ENCODE measurements at places on chromosomes 7 and 10.

GRCh38 chr10:71635867-71636266 lies 83.7 kb downstream of the C10orf105 start:
- DNase-seq, result no peak

- DNase-seq, result no peak
Observed at GRCh38 chr10:94462130-94462529, 59.8 kb downstream of the TBC1D12 start.

DNA sequence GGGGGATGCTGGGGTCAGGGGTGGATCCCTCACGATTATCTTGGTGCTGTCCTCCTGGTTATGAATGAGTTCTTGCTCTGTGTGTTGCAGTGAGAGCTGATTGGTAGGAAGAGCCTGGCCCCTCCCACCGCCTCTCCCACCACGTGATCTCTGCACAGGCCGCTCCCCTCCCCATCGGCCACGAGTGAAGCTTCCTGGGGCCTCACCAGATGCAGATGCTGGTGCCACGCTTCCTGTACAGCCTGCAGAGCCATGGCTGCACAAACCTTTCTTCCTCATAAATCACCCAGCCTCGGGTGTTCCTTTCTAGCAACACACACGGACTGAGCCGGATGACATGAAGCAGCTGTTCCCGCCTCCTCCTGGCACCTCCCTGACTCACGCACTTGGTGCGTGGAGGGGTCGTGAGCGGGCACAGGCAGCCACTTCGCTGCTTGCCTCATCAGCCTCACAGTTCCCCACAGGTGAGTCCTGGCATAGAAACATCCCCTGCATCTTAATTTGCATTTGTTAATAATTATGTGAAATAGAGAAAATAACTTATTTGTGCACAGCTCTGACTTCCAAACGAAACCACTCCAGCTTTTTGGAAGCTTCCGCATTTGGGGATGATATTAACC lies 210.8 kb downstream of the ADARB2 start:
- DNase-seq, result peak; percentile 52

- no peak for DNase-seq
Observed at GRCh38 chr7:116988363-116988989, 35.2 kb downstream of the ST7 start.

- DNase-seq, result no peak
Observed at GRCh38 chr7:157233677-157234076, 95.0 kb downstream of the UBE3C start.

DNA sequence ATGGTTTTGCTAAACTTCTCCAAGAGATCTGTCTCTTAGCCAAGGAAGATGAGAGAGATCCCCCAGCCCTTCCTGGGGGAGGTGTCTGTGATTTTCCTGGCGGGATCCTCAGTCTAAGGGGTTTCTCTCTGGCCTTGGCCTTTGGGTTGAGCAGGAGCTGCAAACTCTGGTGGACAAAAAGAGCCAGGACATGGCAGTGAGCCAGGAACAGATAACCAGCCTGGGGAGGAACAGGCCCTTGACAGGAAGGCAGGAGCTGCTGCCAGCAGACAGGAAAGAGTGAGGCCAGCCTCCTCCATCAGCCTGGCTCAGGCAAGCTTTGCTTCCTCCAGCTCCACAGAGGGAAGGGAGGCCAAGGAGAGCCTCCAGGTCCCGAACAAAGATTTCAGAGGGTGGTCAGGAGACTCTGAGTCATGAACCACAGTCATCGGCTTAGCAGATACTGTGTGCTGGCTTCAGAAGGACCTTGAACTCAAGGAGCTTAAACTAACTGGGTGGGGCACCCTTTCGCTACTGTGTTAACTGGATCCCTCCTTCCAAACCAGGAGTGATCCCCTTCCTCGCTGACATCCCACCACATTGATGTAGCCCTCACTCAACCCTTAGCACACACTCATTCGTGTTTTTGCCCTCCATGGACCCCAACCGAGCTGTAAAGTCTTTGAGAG lies 34.7 kb downstream of the DDIT4 start:
- DNase-seq, result no peak

- DNase-seq, result no peak
Observed at GRCh38 chr10:34638406-34639054, 176.6 kb downstream of the PARD3 start.

GRCh38 chr10:93468461-93469213 lies 13.5 kb downstream of the MYOF start:
- DNase-seq, result no peak

GRCh38 chr7:132742189-132742612 lies 165.9 kb upstream of the PLXNA4 start:
- DNase-seq, result no peak

DNA sequence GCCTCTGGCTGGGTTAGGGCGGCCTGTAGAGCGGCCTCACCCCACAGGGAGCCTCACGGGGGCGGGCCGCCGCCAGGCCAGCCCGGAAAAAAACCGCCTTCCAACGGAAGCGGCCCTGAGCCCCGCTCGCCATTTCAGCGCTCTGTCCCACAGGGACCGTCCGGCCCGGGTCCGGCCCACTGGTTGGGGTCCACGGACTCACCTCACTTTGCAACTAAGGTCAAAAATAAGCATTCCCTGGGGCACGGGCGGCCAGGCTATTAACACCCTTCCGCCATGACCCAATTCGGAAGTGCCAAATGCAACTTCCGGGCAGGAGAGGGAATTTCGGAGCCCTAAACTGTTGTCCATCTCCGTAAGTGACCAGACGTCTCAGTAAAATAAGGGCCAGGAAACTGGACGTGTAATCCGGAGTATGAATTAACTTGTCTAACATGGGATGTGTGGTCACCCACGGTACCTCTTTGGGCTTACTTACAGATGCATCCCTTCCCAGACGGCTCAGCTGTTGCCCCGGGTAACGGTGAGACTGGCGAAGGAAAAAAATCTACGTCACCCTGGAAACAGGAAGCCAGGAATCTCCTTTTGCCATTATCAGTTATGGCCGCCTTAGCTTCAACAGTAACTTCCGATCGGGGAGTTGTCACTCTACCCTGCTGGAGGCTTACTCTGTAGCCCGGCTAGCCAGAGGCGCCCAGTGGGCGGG lies at the start of gene BBIP1:
BBIP1 (minus strand) TSS at position 538 of the 706 bp plus-strand sequence. CDS start 1,023 bp downstream, outside the sequence.
- no peak for DNase-seq

DNA sequence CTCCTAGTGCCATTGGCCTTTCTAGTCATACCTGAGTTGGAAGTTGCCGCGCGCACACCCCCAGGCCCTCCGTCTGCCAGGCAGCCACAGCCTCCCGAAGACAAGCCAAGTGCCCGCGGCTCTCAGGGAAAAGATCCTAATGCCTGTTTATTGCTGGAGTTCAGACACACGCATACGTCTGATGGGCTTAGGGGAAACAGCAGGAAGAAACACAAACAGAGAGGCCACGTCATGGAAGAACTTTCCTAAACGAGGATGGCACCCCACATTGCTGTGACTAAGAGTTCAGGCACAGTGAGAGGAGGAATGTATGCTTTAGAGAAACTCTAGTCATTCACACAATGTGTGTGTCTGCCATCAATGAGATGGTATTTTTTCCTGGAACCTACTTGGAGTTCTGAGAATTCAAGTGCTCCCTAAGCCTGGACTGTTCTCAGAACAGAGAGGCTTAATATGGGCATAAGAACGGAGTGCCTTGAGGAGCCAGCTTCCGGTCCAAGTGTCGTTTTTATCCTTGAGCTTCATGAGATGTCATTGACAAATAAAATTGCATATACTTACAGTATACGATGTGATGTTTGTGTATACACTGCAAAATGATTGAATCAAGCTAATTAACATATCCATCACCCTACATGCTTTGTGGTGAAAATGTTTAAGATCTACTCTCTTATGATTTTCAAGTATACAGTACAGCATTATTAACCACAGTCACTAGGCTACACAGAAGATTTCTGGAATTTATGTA lies 11.6 kb upstream of the RBP3 start:
- DNase-seq, result no peak

DNA sequence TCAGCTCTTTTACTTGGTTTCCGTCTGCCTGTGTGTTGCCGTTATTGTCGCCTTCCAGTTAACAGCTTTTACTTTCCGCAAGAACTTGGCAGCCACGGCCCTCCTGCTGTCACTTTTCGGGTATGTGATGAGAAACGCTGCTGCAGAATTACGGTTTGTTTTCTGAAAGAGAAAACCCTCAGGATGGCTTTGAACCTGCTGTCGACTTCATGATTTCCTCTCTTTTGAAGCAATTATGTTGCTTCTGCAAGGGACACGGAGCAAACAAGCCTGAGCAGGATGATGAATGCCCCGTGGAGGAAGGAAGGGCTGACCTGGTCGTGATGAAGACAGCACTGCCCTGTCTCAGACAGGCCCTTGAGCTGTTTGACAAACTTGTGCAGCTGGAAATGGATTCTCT lies 339.8 kb downstream of the ABCA13 start:
- DNase-seq, result no peak

DNA sequence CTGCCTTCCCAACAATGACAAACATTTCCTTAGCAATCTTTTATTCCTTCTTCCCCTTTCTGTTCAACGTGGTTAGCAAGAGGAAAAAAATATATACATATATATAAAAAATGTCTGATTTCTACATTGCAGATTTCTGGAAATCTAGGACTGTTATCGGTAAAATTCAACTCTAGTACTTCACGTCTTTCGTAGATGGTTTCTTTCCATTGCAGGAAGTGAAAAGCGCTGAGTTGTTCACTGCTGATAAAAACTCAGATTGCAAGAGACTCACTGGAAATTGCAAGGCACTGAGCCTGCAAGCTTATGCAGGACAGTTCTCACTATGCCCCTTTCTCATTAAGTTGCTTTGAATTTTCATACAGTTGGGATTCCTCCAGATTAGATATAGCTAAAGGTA lies 23.9 kb downstream of the KIN start:
- DNase-seq, result no peak

GRCh38 chr7:49037346-49038210 lies 113.2 kb downstream of the CDC14C start:
- no peak for DNase-seq

GRCh38 chr10:104274762-104275721 lies 6.1 kb downstream of the GSTO2 start:
- no peak for DNase-seq

- DNase-seq, result no peak
Observed at GRCh38 chr10:116637830-116638229, 17.1 kb downstream of the PNLIPRP2 start.

DNA sequence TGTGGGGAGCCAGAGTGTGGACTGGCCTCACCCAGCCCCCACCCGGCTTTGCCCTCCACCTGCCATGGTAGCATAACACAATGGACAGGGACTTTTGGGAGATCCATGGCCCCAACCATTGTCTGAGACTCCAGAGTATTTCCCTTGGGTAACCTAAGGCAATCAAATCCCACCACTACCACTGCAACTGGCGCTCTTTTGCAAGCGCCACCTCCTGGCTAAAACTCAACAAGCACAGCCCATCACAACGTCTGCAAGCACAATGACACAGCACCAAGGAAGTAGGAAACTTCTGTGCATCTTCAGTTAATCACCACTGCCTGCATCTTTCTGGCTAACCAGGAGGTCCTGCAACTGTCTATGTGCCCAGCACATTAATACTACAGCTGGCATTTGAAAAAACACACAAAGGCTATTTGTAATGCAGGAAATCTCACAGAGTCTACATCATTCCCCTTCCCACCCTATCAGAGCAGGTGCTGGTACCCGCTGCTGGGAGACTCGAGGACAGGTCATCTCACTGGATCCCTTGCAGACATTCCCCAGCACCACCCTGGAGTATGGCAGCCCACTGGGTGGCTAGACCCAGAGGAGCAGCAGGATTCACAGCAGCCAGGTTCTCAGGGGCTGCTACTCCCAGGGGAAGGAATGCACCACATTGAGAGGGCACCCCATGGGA lies 27.7 kb downstream of the ANKRD26 start:
- DNase-seq, result no peak

DNA sequence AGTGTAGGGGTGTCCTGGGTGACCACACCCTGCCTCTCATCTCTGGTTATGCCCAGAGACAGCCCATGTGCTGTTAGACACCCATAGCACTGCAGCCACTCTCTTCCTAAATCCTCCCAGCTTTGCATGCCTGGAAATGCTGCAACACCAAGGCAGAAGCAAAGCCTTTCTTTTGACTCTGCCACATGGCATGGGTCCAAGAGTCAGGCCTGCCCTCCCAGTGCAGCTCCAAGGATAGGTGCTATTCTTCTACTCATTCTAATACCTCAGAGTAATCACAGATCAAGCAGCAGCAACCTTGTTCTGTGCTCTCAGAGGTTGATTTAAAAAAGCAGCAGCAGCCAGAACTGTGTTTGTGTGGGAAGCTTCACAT lies 23.4 kb downstream of the FRMPD2 start:
- no peak for DNase-seq

- DNase-seq, result no peak
Observed at GRCh38 chr7:44415510-44415909, 74.9 kb downstream of the NUDCD3 start.

DNA sequence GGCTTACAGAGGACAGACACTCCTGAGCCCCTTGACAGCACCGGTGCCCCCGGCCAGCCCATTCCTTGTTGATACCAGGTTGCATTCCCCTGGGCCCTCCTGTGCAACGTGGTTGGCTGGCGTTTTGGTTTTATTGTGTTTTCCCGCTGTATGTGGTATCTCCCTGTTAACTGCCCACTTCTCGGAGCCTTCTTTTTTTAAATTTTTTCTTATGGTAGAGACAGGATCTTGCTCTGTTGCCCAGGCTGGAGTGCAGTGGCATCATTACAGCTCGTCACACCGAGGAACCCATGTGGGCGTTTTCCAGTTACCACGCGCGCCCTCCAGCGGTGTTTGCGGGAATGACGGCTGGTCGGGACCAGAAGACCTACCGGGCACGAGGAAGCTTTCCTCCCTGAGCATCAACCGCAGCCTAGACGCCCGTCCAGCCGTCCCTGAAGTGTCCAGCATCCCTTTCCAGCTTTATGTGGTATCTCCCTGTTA lies 16.9 kb upstream of the ZFAND2A start:
- DNase-seq, result no peak

DNA sequence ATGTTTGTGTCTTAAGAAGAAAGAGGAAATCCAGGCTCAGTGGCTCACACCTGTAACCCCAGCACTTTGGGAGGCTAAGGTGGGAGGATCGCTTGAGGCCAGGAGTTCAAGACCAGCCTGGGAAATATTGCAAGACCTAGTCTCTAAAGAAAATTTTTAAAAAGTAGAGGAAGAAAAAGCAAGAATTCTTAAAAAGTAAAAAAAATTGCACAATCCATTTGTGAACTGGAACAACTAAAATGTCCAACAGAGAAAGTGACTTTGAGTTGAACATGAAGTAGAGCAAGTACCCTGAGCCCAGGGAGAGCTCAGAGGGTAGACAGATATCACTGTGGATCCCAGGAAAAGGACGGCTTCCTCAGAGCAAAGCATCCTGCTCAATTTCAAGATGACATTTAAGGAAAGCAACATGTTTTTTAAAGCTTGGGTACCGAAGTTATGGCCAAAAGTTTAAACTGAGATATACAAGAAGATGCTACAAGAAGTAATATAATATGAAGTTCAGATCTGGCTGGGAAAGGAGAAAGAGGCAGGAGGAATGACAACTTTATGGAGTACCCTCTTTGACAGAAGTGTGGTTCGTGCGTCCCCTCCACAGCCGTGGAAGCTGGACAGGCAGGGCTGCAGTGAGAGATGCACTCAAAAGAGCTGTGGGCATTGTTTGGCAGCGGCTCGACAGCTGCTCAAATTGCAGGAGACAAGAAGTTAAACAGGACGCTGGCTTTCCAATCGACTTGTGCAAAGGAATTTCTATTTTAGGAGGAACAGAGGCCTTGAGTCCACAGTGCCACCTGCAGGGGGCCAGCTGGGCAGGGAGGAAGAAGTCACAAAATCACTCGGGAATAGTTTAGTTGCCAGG lies 201.3 kb downstream of the JCAD start:
- no peak for DNase-seq
